ENCODE measurements at places on chromosomes 3 and 15.

- DNase-seq: no peak
Observed at GRCh38 chr3:88150371-88150770, 612 bp downstream of the C3orf38 start.

DNA sequence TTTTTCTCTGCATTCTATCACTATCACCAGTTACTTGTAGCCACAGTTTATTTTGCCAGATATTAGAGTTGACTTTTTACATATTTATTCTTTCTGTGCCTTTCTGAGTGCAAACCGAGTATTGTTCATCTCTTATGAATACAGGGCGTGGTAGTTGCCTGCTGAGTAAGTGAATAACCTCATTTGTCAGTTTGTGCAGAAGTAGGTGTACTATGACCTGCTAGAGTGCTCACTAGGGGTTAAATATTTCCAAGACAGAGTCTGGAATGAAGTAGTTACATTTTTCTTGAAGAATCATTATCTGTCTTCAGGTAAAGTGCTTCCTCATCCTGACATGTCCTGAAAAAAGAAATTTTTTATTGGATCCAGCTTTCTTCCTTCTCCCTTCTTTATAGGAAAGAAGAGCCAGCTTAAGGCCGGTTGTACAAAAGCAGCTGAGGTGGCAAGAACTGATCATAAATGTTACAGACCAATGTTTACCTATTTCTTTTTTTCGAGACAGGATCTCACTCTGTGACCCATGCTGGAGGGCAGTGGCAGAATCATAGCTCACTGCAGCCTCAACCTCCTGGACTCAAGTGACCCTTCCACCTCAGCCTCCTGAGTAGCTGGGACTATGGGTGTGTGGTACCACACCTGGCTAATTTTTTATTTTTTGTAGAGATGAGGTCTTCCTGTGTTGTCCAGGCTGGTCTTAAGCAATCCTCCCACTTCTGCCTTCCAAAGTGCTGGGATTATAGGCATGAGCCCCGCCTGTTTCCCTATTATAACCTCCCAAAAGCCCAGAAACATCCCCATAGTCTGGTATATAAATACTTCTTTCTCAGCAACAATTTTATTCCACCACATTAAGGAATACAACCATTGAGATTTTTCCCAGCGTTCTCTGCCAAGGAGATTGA, 182.5 kb downstream of the TPRG1 start:
- DNase-seq: no peak

DNA sequence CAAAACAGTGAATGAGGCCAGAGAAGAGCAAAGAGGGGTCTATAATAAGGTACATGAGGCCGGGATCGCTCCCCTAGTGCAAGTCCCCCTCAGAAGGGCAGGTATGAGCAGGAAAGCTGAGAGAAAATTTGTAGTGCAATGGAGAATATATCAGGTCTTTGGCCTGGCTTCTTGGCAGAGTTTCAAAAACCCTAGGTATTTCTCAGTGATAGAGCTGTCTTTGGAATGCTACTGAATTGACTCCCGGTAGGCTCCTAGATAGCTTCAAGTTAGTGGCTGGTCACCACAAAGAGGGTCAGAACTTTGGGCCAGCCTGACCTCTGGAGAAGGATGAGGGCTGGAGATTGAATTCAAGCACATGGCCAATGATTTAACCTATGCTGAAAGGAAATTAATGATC, 30.6 kb upstream of the OXTR start:
- DNase-seq: no peak

DNA sequence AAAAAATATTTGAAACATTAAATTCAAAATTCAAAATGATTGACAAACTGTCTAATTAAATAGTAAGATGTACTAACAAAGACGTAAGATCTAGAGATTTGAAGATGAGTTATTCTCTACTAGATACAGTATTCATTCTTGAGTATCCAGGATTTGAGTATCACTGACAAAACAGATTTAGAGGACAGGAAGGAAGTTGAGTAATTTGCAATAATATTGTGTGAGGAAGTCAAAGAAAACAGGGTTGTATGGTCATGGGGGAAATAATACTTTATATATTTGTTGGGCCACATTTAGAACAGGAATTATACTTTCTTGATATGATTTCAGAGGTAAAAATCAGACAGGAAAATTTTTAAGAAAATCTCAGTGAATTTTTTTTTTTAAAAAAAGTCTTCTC, 393.1 kb upstream of the CDIN1 start:
- no peak for DNase-seq

GRCh38 chr15:39317225-39317624, 263.7 kb upstream of the THBS1 start:
- DNase-seq: no peak

DNA sequence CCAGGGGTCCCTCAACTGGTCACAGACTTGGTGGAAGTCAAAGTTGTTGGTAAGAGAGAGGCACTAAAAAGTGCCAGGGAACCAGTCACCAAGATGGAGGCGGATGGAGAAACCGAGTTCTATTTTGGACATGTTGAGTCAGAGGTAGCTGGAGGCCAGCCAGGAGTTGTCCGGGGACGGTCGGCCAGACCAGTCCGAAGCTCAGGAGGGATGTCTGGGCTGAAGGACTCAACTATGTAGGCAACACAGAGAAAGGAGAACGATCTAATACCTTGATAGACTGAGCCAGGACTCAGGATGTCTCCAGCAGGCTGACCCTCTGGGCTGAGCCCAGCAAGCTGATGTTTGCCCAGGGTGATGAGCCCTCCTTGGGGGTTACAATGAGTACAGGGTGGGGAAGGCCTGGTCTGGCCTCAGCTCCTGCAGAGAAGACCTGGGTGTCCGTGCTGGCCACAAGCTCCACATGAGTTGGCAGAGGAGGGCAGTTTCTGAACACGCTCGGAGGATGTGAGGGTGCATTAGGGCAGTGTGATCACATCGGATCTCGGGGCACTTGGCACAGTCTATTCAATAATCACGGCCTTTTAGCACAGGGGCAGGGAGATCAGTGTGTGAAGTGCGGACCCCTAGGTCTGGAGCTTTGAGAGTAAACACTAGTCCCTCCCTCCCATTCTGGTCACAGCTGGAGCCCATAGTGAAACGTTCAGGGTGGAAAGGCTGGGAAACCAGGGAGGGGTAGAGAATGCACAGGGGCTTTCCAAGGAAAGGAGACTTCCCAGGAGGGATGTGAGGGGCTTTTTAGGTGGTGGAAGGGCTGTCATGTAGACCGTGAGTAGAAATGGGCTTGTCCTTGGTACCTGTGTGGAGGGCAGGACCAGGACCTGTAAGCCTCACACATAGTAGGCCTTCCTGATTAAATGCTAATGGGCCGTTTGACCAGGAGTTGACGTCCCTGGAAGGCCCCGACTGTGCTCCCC, 111.9 kb downstream of the ETFA start:
- DNase-seq: no peak

GRCh38 chr15:90871139-90871715, 2.8 kb downstream of the FURIN start:
- DNase-seq: no peak

- no peak for DNase-seq
Observed at GRCh38 chr15:79673416-79674123, 223.2 kb downstream of the MTHFS start.

DNA sequence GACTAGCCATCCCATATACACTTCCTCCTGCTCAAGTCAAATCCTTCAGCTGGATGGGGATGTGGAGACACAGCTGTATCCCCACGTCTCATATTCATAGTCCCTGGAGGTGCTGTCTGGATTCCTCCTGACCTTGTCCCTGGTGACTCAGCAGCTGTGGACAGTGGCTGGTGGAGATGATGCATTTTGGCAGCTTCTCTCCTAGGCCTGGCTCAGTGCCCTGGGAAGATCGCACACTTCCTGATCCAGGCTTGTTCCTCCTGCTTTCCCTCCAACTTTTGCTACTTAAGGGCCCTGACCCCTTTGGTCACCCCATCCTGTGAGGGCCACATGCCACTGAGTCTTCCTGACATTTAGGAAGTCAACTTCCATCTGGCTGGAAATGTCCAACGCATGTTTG, 44.4 kb downstream of the ADAMTSL3 start:
- DNase-seq: no peak

DNA sequence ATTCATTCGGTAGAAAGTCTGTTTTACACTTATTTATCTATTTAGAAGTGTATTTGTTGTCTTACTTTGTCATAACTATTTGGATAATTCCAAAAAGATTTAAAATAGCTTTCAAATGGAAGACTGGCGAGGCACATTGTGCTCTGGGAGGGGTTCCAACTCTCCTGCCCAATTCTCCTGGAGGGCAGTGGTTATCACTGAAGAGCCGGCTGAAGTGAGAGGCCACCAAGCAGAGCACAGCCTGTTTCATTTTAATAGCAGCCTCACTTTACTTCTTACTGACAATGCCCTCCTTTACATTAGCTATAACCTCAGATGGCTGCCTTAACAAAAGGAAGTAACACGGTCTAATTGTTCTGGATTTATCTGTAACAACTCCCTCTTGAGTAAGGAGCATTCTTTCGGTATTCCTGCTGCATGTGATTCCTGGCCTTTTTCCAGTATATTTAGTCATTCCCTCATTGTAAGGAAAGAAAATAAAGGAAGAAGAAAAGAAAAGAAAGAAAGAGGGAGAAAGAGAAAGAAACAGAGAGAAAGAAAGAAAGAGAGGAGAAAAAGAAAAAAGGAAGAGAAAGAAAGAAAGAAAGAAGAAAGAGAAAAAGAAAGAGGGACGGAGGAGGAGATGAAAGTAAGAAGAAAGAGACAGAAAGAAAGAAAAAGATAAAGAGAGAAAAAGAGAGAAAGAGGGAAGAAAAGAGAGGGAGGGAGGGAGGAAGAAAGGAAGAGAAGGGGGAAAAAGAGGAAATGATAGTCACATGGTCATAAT, 339.8 kb upstream of the WNT5A start:
- DNase-seq: no peak

DNA sequence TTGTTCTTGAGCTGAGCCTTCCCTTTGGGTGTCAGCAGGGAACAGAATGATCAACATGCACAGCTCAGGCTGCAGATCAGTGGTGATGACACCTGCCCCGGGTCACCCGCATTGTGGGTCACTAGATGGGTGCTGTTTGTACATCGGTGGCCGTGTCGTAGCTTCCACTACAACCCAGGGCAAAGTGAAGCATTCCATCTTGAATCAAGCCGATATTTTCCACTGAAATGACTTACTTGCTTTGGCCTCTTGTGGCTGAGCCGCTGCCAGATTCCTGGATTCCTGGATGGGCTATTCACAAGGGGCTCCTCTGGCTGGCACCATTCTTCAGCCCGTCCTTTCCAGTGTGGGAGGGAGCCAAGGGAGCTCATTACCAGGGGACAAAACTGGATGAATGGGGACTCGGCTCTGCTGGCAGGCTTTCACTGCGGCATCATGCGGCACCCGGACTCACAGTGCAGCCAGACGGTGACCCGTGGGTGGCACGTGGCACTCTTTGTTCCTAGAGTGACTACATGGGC, 65.6 kb downstream of the SLCO3A1 start:
- DNase-seq: no peak

DNA sequence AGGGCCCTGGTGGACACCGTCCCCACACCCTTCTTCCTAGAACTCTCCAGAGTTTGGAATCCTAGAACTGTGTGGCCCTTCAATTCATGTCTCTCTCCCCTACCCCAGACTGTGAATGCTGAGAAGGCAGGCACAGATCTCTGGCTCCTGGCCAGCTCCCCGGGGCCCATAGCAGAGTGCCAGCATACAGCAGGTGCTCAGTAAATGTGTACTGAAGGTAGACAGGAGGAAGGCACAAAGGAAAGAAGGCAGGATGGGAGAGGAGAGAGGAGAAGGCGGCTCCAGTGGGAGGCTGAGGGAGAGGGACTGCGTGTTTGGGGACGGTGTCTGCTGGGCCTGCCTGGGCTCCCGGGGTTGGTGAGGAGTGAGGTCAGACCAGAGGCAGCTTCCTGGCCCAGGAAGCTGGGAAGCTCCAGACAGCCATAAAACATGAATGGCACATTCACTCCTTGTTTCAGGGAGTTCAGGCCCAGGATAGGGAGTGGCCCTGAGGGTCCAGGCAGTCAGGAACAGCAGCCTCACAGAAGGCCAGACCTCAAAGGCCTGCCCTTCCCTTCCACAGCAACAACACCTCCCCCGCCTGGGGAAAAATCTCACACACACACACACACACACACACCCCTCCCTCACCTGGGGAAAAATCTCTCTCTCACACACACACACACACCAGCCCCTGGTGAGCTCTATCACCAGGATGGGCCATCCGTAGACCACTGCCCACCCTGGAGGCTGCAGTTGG, 137.1 kb upstream of the PRR20G start:
- no peak for DNase-seq
